Stimulated activated CD4-positive, alpha-beta T cell treated with anti-CD3 and anti-CD28 coated beads, Interleukin-2, amount 100 ng/mL, for 48 hours (primary cell): ENCODE measurements at places on chromosomes 4 and X.

DNA sequence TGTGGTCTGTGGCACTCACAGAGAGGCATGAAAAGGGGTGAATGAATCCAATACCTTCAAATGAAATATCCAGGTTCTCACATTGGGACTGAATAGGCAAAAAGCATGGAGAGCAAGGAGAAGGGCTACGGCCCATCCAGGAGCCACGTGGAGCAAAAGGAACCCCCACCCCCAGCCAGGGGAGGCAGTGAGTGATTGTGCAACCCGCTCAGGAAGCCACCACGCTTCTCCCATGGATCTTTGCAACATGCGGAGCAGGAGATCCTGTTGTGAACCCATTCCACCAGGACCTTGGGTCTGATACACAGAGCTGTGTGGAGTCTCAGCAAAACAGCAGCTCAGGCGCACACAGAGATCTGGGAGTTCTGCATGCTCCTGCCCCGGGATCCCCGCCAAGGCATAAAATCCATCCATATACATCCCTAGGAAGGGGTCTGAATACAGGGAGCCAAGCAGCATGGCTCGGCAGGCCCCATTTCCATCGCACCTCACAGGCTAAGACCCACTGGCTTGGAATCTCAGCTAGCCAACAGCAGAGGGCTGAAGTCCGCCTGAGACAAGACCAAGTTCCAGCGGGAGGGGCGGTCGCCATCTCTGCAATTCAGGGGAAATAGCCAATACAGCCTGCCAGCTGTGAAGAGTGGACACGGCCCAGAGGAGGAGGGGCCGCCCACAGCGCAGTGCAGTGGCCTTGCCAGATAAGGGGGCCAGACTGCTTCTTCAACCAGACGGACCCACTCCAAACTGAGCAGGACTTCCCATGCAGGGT, 80.2 kb downstream of the FGF16 start:
- no peak for DNase-seq

GRCh38 chr4:32025851-32026459, 1305.8 kb downstream of the PCDH7 start:
- DNase-seq: no peak

DNA sequence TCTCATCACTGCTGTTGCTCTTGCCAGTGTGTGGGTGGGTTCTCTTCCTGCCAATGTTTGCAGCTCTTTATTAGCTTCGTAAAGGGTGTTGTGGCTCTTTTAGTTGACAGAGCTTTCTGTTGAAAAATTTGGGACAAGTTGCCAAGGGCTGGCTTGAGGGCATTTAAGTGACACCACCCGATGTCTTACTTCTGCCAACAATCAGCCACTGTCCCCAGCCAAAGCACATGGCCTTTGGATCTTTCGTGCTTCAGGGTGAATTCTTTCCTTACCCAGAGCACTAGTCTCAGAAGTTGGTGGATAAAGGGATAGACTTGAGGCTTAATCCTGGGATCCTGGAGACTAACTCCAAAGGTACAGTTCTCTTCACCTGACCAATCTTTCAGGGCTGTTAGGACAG, 113.6 kb downstream of the SOX3 start:
- no peak for DNase-seq

- DNase-seq: no peak
Observed at GRCh38 chr4:1032861-1033260, 21.4 kb downstream of the FGFRL1 start.
